ENCODE measurements at places on chromosomes 2 and 18. TPM values are rescaled to one million over a fixed set of nuclear protein-coding genes. Genes with fewer than 3 reads are reported as not detected.

GRCh38 chr2:126381091-126381490 lies 274.9 kb upstream of the GYPC start:
- DNase-seq, result no peak

DNA sequence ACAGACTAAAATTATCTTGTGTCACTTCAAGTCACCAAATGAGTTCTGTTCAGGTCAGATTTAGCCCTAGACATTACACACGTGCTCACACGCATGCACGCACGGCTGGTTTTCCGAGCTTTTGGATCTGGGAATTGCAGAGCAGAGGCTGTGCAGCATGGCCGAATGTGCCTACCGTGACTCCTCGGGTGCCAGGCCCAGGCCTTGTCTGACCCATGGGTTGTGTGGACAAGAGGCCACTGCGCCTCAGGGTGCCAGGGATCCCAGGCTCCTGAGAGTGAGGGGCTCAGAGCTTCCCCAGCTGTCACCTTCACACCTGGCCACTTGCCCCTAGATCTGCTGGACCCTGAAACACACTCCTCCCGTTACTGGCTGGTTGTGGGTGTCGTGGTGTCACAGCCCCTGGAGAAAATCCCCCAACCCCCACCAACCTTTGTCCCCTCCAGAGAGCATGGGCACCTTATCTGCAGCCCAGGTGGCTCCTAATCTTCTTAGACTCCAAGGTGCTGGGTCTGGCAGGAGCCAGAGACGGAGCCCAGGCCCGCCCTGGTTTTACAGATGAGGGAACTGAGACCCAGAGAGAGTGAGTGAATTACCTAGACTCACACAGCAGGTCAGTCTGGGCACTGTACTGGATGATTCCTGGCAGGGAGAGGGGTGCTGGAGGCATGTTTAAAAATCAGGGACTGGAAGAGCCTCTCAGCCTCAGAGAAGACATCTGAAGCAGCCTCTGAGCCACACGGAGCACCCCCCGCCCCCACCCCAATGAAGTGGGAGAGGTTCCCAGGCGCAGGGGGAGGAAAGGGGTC lies 56.8 kb downstream of the ATOH8 start:
- peak; percentile 84 for DNase-seq

DNA sequence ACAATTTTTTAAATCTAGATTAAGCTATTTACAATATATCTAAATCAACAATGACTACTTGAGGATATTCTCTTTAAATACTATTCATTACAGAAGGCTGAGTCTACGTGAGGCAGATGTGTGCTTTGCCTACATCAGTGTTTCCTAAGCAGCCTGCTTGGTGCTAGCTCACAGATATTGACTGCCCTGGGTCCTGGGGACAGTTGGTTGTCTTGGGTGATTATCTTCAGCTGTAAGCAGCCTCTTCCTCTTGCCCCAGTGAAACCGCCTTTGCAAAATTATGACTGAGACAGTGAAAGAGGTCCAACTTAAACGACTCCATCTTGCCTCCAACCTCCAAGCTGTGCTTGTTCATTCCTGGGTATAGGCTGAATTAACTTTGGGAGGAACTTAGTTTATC lies 39.6 kb upstream of the CCDC88A start:
- DNase-seq, result no peak

GRCh38 chr2:227862227-227862740 lies 9.1 kb upstream of the DAW1 start:
- DNase-seq, result no peak

DNA sequence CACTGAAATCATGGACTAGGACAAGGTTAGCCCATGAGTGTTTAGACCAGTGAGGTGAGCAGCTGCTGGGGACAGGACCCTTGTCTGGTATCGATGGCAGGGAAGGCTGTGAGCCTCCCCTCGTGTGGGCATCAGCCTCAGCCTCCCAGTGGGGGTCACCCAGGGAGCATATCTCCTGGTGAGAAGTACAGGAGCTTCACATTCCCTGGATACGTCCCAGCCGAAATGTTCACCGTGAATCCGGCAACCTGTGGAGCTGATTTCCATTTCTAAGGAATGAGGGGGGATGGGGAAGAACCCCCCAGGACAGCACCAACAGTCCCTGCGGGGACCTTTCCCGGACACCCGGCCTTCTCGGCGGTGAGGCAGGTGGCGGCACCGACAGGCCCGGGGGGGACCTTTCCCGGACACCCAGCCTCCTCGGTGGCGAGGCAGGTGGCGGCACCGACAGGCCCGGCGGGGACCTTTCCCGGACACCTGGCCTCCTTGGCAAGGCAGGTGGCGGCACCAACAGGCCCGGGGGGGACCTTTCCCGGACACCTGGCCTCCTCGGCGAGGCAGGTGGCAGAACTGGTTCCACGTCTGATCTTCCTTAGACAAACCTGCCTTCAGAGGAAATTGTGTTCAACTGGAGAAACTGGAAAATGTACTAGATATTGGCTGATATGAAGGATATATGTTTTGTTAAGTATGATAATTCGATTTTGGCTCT lies 21.2 kb downstream of the RTP5 start:
- DNase-seq, result no peak

GRCh38 chr18:67742525-67742924 lies 226.0 kb upstream of the DSEL start:
- no peak for DNase-seq

DNA sequence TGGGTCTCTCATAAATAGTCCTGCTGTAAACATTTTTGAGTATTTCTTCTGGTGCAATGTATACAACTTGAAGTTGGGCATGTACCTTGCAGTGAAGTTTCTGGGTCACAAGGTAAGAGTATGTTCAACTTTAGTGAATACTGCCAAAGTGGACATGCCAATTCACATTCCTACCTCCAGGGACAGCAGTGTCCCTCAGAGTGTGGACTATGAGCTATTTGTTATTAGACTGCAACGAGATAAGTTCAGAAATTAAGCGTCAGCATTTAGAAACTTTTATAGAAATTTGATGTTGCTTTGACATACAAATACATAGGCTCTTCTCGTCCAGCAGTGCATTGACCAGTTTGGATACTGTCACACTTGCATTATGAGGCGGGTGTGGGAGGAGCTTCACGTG lies 7.2 kb upstream of the ACKR3 start:
- no peak for DNase-seq

- DNase-seq, result no peak
Measured at GRCh38 chr18:49340446-49340845, 120.0 kb downstream of the DYM start.

DNA sequence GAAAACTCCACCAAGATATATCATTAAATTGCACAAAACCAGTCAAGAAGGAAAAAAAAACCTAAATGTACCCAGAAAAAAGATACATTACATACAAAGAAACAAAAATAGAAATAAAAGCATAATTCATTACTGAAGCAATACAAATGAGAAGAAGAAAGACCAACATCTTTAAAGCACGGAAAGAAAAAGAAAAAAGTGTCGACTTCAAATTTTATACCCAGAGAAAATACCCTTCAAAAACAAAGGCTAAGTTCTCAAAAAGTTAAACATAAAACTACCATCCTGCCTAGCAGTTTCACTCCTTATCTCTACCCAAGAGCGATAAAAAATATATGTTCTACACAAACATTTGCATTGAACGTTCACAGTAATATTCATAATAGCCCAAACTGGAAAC lies 82.0 kb downstream of the ATAD2B start:
- no peak for DNase-seq

DNA sequence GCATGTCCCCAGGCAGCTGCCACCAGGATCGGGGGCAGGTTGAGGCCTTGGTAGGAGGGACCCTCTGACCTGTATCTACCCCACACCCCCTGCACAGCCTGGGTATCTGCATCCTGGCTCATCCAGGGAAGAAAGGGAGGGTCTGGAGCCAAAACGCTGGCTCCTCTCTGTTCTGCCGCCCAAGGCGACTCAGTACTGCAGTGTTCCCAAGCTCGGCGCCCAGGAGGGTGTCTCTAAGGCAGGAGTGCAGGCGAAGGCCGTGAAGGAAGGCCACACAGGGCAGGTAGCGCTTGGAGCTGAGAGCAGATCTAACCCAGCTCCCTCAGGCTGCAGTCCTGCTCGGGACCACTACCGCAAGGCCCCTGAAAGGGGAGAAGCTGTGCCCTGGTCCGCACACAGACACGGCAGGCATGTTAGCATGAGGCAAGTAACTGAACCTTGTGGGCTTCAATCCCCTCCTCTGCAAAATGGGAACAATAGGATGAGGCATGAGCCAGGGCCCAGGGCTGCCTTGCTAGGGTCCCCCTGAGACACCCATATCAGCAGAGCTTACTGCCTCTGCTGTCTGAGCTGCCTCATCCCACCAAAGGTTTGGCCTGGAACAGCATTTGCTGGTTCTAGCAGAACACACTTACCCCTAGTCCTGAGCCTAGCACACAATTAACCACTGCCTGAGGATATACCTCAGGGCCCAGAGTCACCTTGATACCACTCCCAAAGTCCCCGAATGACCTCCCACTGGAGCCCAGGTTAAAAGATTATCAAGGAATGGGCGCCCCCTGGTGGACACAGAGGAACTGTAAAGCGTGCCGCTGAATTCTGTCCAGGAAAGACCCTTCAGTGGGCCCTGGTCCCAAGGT lies 6.5 kb downstream of the PTMA start:
- no peak for DNase-seq

GRCh38 chr2:145744541-145745386 lies 1224.8 kb upstream of the ZEB2 start:
- no peak for DNase-seq

- DNase-seq, result no peak
Measured at GRCh38 chr2:240821429-240821778, 1.4 kb upstream of the KIF1A start.

GRCh38 chr2:186653511-186653910 lies 40.3 kb upstream of the FAM171B start:
- DNase-seq, result no peak

DNA sequence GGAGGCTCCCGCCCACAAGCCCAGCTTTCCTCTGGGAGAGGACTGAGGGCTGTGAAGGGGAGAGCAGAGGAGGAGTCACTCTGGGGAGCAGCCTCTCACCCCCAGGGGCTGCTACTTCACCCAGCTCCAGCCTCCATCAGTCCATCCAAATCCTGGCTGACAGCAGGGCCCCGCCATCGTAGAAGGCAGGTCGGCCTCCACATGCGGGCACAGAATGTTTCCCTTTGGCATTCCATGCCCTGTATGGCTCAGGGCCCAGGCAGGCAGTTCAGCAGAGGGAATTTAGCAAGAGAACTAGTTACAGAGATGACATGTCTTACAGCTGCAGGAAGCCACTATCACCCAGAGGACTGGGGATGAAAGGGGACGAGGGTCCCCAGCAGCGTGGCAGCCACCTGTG lies 6.4 kb upstream of the ODC1 start:
- DNase-seq, result no peak

- no peak for DNase-seq
Measured at GRCh38 chr18:11516751-11517503, 92.5 kb upstream of the SLC35G4 start.

- peak; percentile 86 for DNase-seq
Measured at GRCh38 chr2:235303499-235304291, 190.1 kb upstream of the AGAP1 start.

DNA sequence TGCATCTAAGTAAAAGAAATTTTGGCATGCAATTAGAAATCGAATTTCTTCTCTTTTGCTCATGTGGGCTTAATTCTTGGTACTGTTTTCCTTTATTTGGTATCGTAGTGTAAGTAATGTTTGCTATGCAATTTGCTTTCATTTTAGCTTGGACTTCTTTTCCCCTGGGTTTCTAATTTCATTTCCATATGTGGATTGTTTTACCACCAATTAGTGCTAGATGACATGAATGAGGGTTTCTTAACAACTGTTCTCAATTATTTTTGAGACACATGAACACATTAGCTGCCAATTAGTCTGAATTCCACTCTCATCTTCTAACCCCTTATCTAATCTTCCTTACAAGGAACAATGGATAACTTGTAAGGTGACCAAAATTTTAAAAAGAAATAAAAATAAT lies 1047.2 kb upstream of the PIK3C3 start:
- no peak for DNase-seq

- DNase-seq, result no peak
Measured at GRCh38 chr2:162731917-162732804, 106.4 kb downstream of the KCNH7 start.

DNA sequence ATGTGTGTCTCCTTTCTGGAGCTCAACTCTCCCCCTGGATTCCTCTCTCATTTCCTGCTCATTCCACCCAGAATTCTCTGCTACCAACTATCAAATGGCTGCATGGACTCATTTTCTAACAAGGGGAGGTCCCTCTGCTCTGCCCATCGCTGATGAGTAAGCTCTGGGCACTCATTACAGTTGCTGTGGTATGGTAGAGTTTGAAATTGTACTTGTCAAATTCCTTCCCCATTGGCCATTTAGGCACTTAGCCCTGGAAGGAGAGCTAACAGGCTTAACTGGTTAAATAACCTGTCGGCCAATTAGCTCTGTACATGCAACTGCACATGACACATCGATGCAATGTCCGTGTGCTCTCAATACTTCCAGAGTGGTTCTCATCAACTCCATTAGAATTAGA lies 20.4 kb downstream of the COL6A3 start:
- DNase-seq, result no peak

DNA sequence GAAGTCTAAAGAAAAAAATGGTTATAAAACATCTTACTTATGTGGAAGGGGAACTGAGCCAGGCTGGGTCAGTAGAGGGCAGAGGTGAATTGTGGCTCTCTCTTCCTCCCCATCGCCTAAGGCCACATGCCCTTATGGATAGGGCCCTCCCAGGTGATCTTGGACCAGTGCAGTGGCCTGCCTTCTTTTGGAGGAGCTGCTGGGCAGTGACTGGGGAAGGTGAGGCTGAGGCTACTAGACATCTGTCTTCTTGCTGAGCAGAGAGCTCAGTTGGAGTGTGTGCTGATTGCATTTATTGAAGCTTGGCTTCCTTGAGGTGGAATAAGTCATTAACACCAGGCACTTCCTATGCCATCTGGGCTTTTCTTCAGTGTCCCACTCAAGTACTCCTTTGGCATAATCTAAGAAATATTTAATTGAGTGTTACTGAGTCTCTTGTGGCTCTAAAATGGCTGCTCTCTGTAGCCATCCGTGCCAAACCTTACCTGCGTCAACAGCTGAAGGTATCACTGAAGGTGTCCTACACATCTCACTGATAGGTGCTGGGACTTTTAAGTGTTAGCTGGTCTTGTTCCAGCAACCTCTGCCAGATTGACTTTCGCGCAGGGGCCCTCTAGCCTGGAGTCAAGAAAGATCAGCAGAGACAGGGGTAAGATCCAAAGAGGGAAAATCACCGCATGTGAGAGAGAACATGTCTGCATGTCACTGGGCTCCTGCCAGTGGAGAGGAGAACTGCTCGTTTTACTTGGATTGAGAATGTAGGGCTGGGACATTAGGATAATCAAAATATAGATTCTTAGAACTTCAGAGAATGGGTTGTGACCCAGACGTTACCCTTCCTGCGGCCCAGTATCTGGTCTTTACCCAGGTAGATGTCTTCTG lies 256.1 kb downstream of the LTBP1 start:
- DNase-seq, result no peak

- no peak for DNase-seq
Measured at GRCh38 chr18:74126684-74127655, 20.7 kb downstream of the FBXO15 start.

- no peak for DNase-seq
Measured at GRCh38 chr2:64853306-64853705, 135.9 kb upstream of the SLC1A4 start.

- DNase-seq, result no peak
Measured at GRCh38 chr2:109158237-109158636, 29.2 kb downstream of the SH3RF3 start.

Gene PROM2
- 3.2 TPM for total RNA-seq

Gene CDKL4
- total RNA-seq, result 1.2 TPM

Gene CD8A
- 1.0 TPM for total RNA-seq

Gene SP140
- total RNA-seq, result 2.5 TPM

Gene ANKRD29
- total RNA-seq, result 7.8 TPM

Gene MGAT4A
- total RNA-seq, result 15.4 TPM

Gene GAD1
- not detected for total RNA-seq

Gene CFAP65
- not detected for total RNA-seq

Gene GAREM2
- total RNA-seq, result 5.5 TPM

Gene FEV
- not detected for total RNA-seq

Gene ALLC
- not detected for total RNA-seq

Gene MYO1B
- 14.8 TPM for total RNA-seq

Gene GPR75
- total RNA-seq, result 4.6 TPM

Measured in esophagus muscularis mucosa (tissue), 4 donors.